ENCODE measurements at places on chromosomes 7 and 10.

DNA sequence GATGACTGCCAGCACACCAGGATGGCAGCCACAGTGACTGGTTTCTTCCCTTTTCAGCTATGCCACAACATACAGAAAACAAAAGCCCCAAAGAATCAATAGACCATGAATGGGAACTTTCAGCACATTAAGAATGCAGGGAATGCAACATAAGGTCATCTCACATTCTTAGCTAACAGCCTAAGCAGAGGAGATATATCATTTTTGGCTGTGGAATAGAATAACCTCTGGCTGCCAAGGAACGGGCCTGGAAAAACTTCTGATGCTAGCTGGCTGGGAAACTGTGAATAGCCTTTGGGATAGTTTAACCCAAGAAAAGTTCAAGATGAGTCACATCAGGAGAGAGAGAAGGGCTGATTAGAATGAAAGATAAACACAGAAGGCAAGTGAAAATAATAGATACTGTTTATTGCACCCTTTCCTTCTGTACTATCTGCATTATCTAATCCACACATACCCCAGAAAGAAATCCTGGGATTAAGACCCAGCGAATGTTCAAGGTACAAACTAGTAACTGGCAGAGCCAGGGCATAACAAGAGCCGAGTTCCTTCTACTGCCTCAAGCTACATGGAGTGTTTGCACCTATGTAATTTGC is 169.2 kb downstream of the SEMA3A start:
- no peak for DNase-seq

GRCh38 chr10:60096761-60097513 is 190.6 kb upstream of the CCDC6 start:
- DNase-seq: no peak

- no peak for DNase-seq
Measured at GRCh38 chr7:40403703-40404476, 269.1 kb downstream of the SUGCT start.

DNA sequence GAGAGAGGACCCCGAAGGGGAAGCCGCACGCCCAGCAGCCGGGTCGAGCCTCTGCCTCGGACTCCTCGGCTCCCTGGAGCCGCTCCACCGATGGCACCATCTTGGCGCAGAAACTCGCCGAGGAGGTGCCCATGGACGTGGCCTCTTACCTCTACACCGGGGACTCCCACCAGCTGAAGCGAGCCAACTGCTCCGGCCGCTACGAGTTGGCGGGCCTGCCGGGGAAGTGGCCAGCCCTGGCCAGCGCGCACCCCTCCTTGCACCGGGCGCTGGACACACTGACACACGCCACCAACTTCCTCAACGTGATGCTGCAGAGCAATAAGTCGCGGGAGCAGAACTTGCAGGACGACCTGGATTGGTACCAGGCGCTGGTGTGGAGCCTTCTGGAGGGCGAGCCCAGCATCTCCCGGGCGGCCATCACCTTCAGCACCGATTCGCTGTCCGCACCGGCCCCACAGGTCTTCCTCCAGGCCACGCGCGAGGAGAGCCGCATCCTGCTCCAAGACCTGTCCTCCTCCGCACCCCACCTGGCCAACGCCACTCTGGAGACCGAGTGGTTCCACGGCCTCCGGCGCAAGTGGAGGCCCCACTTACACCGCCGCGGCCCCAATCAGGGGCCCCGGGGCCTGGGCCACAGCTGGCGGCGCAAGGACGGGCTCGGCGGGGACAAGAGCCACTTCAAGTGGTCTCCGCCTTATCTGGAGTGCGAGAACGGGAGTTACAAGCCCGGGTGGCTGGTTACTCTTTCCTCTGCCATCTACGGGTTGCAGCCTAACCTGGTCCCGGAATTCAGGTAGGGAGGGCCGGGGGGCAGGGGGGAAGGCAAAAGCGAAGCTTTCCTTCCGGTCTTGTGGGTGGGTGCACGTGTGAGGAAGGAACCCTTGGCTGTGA is 973 bp downstream of the GPR158 start:
- no peak for DNase-seq

DNA sequence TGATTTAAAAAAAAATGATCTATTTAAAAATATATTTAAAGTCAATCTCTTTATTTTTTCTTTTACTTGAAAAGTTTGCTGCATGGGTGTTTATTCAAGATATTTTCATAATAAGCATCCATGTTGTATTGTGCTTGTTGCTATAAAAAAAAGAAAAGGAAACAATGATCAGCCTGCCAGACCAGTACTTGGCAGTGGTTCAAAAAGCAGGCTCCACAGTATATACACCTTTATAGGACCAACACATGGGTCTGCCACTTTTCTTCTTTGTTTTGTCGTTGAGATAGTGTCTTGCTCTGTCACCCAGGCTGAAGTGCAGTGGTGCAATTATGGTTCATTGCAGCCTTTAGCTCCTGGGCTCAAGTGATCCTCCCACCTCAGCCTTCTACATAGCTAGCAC is 228.0 kb downstream of the TWIST1 start:
- DNase-seq: no peak

- no peak for DNase-seq
Measured at GRCh38 chr7:139679731-139680594, 97.8 kb downstream of the HIPK2 start.

GRCh38 chr10:63752318-63752717 is 231.1 kb downstream of the REEP3 start:
- no peak for DNase-seq

- DNase-seq: no peak
Measured at GRCh38 chr7:7221599-7222038, 39.3 kb downstream of the C1GALT1 start.

DNA sequence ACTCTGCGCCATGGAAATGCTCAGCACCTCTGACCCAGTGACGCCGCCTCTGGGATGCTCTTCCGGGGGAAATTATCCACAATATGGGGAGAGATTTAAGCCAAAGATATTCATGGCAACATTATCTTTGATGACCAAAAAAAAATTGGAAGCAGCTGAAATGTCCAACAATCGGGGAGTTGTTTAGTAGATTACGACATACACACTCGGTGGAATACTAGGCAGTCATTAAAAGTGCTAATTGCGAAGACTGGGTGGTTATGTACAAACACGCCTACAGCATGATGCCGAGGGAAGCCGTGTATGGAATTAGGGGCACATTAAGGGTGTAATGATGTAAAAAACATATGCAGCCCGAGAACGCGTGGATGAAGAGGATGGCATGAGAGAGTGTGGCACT is 75.2 kb downstream of the UNCX start:
- no peak for DNase-seq

Data from stimulated activated CD8-positive, alpha-beta memory T cell treated with anti-CD3 and anti-CD28 coated beads, Interleukin-7, amount 100 ng/mL, for 1 hour (primary cell).